GM18507 (cell line): ENCODE measurements at places on chromosomes 13 and 19.

GRCh38 chr19:30551271-30551670 lies 179.1 kb downstream of the ZNF536 start:
- DNase-seq: no peak

- no peak for DNase-seq
Observed at GRCh38 chr13:36981156-36981743, 17.9 kb downstream of the ALG5 start.

DNA sequence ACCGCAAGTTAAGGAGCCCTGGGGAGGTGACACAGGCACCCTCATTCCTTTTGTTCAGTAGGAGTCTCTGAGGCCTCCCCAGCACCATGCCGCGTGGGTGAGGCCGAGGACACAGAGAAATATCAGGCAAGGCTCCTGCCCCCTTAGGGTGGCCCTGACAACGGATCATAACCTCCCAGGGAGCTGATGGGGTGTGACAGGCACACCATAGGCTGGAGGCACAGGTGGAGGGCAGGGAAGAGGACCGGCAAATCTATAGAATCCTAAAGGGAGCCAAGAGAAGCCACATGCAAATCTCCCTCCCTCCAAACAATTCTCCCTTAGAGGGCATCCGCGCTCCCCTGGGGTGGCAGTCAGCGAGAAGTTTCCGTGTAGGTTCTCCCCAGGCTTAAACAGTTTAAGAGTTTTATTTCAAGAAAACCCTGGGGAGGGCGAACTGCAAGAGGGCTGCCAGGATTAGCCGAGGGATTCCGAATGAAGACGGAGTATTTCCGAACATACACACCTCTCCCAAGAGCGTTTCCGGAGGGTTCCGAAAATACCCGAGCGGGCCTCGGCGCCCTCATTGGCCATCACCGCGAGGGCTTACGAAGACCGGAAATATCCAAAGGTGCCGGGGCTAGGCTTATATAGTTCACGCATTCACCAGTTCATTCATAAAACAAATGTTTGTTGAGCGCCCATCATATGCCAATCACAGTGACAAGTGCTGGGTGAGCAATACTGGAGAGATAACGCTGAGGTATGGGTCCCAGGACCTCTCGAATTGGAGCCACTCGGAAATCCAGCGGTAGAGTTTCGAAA lies 610 bp upstream of the RPL28 start:
- peak; percentile 72 for DNase-seq

DNA sequence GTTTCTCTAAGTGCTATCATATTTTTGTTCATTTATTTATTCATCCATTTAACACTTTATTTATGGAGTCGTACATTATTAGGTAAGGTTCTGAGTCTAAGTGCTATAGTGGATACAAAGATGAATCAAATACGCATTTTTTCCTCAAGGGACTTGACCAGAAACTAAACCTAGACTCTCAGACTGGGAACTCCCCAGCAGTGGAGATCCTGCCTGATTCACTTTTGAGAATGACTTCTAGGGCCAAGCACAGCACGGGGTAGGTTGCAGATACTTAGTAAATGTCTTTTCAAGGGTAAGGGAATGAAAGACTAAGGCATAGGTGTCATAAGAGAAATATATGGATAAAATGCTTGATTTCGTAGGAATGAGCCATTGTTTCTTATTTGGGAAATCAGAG lies 7.2 kb downstream of the DNAJC15 start:
- no peak for DNase-seq

GRCh38 chr19:38388349-38389100 lies at the start of gene SPRED3:
Gene SPRED3 (plus strand): TSS chr19:38388697. CDS start chr19:38390303, 1,606 bp downstream.
- no peak for DNase-seq

GRCh38 chr19:1276628-1277022 lies 1.3 kb downstream of the FAM174C start:
- DNase-seq: no peak

GRCh38 chr19:56253737-56254136 lies 18.8 kb upstream of the EDDM13 start:
- peak; percentile 8 for DNase-seq

DNA sequence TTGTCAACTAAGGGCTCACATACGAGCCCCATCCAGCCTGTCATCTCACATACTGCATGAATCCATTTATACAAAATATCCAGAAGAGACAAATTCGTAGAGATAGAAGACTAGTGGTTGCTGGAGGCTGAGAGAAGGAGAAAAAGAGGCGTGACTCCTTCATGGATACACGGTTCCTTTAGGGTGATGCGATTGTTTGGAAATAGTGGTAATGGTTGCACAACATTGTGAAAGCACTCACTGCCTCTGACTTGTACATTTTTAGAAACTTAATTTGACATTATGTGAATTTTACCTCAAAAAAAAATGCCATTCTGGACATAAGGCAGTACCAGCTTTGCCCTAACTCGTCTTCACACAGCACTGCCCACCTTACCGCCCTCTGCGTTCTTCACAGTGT lies 27.3 kb downstream of the IGFL1 start:
- no peak for DNase-seq

DNA sequence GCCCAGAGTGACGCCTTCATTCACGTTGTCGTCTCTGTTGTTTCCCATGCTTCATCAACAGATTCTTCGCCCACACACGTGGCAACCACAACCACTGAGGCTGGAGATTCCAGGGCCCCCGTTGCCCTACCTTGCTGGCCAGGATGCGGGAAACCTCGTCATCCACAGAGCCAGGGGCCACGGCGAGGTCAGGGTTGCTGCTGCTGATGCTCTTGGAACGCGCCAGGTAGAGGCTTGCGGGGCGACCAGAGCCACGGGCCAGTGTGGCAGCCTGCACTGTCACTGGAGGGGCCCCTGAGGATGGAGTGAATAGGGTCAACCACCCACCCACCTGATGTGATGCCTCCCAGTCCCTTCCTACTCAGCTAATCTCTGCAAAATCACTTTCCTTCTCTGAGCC lies 6.3 kb upstream of the ANGPTL8 start:
- DNase-seq: no peak

DNA sequence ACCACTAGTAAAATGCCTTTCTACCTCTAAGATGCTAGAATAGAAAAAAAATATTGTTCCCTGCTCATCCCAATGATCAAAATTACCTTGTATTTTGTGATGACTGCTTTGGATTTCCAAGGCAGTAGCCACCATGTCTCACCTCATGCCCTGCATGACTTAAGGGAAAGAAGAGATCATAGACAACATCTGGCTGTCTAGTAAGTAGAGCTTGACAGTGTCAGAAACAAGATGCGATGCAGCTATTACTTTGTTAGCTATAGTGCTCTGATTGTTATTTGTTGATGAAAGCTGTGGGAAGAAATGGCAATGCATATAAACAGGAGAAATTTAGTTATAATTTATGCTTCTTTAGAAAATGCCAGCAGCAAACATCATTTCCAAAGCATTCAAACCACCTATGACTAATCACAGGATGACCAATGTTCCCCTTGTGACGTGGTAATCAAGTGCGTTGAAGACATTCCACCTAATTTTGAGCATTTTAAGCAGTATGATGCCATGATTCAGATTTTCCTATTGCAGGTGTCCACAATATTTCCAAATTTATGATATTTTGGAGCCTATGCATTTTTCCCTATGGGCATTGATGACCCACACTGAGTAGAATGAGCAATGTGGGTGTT lies 308.3 kb downstream of the KCNRG start:
- no peak for DNase-seq

- DNase-seq: no peak
Observed at GRCh38 chr19:16429066-16429758, 42.6 kb downstream of the EPS15L1 start.

- DNase-seq: no peak
Observed at GRCh38 chr19:52566588-52566987, 3.5 kb upstream of the ZNF701 start.

DNA sequence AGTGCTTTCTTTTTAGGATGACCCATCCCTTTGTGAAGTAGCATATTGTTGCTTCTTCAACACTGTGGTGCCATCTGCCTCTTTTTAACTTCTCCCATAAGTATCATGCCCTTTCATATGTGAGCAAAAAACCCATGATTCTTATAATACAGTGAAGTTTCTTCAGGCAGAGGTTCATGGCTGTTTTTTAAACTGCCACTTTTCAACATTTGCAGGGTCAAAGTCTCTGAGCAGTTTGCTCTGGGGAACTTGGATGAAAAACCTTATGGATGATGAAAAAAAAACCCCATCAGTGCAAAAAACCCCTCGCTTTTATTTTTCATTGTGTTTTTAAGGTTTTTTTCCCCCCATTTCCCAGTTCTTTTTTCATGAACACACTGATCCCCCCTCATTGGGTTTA lies 158.5 kb downstream of the LMO7 start:
- DNase-seq: no peak
